ENCODE measurements at places on chromosomes 3 and 15.

DNA sequence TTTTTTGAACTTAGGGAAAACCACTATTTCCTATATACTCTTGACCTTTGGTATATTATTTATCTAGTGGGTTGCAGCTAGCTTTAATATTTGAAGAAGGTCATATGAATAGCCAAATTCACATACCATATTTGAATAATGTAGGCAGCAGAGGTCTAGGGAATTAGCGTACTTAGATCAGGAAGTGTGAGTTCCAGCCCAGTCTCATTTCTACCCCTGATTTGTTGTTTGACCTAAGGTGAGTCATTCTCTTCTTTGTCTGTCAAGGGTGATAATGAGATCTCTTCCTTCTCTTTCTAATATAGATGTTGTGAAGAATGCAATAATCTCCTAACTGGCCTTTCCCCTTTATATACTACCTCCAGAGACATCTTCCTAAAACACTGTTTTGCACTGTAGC lies 36.6 kb upstream of the ZPLD1 start:
- DNase-seq = no peak

DNA sequence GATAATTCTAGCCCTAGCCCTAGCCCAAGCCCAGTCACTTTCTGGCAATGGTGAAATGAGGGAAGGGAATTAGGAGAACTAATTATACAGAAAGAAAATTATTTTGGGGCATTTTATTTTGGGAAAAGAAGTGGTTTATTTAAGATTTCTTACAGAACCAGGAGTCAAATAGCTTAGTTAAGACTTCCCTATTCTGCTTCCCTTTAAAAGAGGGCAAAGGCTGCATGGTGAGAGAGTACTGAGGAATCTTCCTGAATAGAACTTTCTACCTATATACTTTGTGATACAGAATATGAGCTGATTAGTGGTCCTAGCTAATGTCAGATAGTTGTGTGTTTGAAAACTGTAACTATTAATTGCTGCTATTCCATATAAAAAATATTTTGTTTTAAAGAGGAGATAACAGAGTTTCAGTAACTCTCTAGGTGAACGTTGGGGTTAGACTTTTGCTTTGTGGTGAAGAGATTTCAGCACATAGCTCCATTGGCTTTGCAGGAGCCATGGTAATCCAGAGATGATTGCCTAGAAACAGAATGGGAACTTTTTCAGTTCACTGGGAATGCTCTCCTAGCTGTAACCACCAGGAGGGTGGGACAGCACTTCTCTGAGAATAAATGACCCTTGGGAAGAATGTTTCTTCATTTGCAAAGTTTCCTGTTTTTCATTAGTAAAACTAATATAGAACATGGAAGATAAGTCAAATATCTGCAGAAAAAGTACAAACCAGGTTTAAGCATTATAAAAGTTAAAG lies 5.3 kb upstream of the GCSAM start:
- no peak for DNase-seq

DNA sequence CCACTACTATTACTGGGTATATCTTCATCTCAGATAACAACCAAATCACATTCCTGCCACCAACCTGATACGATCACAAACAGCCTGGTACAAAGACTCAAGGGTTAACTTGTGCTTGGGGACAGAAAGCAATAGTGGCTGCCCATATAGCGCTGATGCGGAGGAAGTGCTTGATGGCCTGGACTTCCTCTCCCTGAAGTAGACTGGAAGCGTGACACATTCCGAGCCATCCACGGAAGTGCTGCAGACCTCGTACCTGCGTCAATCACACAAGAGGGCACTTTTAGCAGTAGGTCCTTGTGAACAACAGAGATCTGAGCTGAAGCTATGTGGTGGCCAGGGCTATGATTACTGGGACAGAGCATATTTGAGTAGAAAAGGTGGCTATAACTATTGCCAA lies 17.3 kb upstream of the C3orf62 start:
- no peak for DNase-seq

GRCh38 chr3:70984776-70985482 lies 598.6 kb downstream of the FOXP1 start:
- DNase-seq = no peak

DNA sequence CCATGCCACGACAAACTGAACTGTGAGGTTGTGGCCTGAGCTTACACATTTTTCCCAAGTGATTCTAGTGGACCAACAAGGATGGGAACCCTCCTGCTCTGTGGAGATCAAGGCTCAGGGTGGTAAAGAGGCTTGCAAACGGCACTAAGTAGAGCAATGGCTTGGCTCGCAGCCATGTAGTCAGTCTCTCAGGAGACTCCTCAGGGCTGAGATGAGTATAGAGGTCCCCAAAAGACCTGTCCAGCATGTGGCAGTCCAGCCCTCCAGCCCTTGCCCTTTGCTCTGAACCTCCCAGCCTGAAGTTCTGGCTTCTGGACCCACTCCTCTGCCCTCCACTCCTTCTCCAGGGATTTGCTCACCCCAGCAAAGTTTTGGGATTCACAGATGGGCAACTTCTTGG lies 8.3 kb upstream of the CAMP start:
- no peak for DNase-seq

GRCh38 chr3:183924956-183925355 lies 40.3 kb upstream of the PARL start:
- no peak for DNase-seq

GRCh38 chr15:40618906-40619305 lies 24.9 kb downstream of the KNL1 start:
- DNase-seq = no peak

- DNase-seq = no peak
Observed at GRCh38 chr15:59801649-59802048, 112.5 kb upstream of the BNIP2 start.

DNA sequence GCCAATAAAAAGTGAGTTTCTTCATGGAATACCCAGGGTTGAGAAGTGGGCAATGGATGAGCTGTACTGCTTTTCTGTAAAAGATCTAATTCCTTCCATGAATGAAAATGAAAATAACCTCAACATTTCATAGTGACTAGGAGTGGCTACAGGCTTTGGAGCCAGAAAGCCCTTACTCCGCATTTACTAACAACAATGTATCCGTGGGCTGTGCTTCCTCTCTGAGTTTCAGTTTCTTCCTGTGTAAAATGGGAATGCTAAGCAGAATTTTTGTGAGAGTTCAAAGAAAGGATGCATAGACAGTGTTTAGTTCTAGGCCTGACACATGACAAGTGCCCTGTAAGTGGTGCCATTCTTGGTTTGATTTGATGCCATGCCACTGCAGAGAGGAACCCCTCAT lies 47.5 kb upstream of the TM4SF1 start:
- DNase-seq = no peak

DNA sequence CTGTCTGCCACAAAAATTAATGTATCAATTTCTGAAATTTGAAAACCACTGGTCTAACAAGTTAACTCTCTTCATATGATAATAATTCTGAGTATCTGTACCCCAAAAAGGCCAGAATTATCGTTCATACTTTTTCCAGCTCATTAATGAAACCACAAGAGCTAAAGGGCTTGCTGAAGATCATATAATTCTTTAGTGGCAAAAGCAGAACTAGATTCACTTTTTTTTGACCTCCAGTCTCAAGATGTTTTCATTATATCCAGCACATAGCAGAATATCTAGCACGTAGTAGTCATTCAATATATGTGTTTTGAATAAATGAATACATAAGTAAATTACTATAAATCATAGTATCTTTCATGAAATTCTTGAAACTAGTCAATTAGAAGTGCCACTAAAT lies 246.7 kb upstream of the KCNH8 start:
- no peak for DNase-seq

- DNase-seq = no peak
Observed at GRCh38 chr15:70012895-70013294, 84.8 kb downstream of the TLE3 start.

DNA sequence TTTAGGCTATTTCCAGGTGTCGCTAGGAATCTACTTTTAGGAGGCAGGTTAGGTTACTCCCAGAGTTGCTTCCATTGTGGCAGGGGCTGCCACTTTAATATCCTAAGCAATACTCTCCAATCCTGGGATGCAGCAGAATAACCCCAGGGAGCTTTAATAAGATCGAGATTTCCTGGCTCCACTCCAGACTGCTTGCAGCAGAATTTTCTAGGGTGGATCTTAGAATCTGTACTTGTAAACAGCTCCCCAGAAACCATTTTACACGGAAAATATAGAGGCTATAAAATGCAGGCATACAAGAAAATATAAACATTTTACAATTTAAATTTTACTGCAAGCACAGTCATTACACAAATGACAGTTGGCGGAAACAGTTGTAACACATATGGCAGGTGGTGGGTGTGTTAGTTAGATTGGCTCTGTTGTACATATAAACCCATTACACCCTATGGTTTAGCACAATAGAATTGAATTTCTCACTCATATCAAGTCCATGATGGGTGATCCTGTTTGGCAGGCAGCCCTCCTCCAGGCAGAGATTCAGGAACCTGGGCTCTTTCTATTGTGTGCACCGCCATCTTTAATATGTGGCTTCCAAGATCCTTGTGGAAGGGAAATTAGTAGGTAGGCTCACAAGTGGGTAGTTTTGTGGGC lies 35.0 kb upstream of the TNFAIP8L3 start:
- DNase-seq = no peak

DNA sequence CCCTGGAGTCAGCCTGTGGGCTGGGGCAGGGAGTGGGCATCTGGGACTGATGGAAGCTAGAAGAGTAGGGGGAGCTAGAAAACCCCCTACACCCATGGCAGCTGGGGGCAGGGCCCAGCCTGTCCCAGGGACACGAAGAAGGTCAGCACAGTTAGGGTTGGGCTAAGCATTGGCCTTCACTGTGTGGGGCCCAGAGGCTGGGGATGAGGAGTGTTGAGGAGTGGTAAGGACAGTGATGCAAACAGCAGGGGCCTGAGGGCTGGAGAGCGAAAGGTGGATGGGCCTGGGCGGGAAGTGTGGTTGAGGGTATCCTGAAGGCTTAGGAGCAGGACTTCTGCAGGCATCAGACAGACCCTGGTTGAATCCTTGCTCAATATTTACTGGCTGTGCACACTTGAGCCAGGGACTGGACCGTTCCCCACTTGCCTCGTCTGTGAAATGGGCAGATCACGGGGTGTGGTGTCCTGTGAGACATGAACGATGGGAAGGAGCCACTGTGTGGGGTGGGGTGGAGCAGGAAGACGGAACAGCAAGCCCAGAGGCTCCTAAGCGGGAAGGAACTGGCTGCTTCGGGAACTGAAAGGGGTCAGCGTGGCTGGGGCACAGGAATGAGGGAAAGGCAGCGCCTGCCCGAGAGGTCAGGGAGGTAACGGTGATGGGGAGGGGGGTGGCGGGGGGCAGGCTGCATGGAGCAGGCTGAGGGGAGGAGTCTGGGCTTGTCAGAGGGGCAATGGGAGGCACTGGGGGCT lies 7.3 kb downstream of the PRKCD start:
- no peak for DNase-seq

GRCh38 chr3:46865031-46865507 lies 1.8 kb upstream of the MYL3 start:
- no peak for DNase-seq

GRCh38 chr3:166498446-166498845 lies 661.2 kb upstream of the BCHE start:
- DNase-seq = no peak

GRCh38 chr3:116226266-116226665 lies 219.0 kb downstream of the LSAMP start:
- DNase-seq = no peak

DNA sequence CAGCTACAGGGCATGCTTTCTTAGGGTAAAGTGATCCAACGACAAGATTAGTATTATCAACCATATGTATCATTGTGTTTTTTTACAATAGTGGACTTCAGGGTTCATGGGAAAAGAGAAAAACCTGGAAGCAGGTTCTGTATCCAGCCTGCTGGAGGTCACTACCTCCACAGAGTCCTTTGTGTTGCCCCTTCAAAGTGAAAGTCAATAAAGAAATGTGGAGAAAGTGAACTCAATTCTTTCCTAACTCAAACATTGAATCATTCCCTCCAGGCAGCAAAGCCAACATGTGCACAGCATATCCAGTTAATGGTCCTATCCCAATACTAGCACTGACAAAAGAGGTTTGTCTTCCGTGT lies 45.4 kb downstream of the FGF7 start:
- no peak for DNase-seq

GRCh38 chr3:150783316-150783715 lies 20.3 kb upstream of the SIAH2 start:
- DNase-seq = no peak

DNA sequence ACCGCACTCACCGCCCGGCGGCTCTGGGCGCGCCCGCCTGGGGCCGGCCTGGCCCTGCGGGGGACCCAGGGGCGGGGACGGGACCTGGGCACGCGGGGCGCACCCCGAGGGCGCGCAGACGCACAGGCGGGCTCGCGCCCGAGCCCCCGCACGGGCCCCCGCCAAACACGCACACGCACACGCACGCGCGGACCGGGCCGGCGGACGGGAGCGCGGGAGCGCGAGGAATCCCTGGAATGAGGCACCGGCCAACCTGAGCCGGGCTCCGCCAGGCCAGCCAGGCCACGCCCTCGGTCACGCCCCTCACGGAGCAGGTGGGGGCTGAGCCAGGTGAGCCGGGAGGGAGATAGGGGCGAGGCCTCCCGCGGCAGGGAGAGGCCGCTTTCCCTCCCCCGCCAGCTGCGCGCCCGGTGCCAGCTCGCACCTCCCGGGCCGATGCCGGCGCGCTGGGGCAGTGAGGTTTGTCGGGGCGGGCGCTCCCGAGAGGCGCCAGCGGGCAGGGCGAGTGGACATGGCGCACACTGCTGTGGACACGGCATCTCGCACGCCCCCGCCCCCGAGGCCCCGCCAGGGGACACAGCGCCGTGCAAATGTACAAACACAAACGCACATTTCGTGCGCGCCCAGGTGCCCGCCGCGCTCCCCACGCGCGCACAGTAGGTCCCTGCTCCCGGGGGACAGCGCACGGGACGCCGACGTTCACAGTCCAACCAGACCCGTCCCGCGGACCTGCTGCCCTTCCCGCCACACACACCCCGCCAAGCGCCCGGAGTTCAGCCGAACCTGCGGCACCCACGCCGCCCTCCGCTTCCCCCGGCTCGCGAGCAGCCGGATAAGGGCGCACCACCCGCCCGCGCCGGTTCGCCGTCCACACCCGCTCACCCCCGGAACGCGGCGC lies 75.9 kb upstream of the VGLL4 start:
- DNase-seq = peak; percentile 87

GRCh38 chr15:73851689-73852088 lies 21.7 kb upstream of the TBC1D21 start:
- DNase-seq = peak; percentile 14

- no peak for DNase-seq
Observed at GRCh38 chr15:95995375-95996168, 334.9 kb upstream of the NR2F2 start.

DNA sequence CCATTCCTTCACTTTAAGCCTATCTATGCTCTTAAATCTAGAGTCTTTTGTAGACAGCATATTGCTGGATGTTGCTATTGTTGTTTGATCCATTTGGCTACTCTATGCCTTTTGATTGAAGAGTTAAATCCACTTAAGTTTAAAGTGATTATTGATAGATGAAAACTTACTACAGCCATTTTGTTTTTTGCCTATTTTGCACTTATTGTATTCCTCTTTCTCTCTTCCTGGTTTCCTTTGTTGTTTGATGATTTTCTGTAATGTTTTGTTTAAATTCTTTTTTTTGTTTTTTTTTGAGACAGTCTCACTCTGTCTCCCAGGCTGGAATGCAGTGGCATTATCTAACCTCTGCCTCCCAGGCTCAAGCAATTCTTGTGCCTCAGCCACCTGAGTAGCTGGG lies 19.8 kb downstream of the IQCF6 start:
- no peak for DNase-seq

All from CD4-positive, alpha-beta T cell treated with Interleukin-10 for 1 hour (primary cell).